ENCODE measurements at places on chromosomes 4 and X.
A peak's percentile ranks its signal among the peaks of the same experiment; 100 is the strongest.

DNA sequence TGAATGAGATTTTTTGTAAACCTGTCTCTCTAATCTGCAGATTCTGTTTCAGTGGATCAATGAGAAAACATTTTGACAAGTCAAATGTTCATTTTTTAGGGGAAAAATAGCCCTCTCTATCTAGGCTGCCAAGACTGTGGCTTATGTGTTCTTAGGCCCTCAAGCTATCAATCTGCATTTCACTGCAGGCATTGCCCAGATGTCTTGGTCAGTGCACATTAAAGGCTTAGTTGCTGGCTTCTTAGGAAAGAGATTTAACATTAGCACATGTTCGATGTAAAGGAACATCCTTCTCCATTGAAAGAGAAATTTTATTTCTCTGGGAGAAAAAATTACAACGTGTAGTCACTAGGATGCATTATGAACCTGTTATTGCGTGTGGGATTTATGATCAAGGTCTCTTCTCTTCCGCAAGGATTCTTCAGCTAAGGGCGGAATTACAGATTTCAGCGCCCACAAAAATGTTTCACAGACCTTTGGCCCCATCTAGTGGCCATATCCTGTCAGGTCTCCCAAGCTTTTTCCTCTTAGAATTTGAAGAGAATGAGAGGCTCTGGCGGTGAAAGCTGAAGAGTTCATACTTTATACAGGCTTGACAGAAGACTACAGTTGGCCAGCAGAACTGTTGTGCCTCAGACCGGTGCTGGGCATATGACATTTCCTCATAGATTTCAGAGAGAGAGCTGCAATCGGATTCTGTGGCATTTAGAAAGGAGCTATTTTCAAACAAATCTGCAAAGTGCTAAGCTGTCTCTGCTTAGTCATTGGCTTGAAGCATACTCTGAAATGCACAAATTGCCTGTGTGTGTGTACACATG, 144.6 kb upstream of the NOCT start:
- DNase-seq: peak; percentile 81

- DNase-seq: no peak
Measured at GRCh38 chr4:86356425-86357210, 3.2 kb downstream of the MAPK10 start.

GRCh38 chrX:21255032-21255618, 119.1 kb upstream of the CNKSR2 start:
- no peak for DNase-seq

GRCh38 chr4:153676984-153677383, 7.1 kb upstream of the TLR2 start:
- DNase-seq: no peak

GRCh38 chr4:176238157-176238610, 30.8 kb downstream of the ASB5 start:
- peak; percentile 21 for DNase-seq

GRCh38 chr4:4474476-4474875, 67.4 kb downstream of the STX18 start:
- no peak for DNase-seq

- no peak for DNase-seq
Measured at GRCh38 chr4:90007494-90008167, 113.0 kb downstream of the MMRN1 start.

DNA sequence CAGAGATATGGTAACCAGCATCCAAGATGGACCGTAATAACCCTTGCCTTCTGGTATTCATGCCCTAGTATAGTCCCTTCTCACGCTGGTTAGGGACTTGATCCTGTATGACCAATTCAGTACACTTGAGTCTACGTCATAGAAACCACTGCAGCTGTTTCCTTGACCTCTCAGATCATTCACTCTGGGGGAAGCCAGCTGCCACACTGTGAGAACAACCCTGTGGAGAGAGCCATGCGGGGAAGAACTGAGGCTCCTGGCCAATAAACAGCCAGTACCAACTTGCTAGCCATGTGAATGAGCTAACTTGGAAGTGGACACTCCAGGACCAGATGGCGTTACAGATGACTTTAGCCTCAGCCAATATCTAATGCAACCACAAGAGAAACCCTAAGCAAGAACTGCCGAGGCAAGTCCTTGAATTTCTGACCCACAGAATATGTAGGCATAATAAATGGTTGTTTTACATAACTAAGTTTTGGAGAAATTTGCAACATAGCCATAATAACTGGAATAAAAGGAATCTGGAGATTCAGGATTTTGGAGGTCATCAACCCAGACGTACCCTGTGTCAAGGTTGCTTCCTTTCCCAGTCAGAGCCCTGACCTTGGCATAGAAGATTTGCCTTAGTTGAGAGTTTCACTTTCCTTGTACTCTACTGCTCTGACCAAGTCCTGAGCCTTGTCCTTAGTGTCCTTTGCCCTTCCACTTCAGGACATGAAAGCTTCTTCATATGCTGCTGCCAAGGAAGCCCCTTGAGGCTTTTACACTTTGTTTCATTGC, 87.3 kb upstream of the ZNF81 start:
- no peak for DNase-seq

Measured in renal pelvis (tissue), 12 donors.